ENCODE measurements at places on chromosomes 1 and 21.

DNA sequence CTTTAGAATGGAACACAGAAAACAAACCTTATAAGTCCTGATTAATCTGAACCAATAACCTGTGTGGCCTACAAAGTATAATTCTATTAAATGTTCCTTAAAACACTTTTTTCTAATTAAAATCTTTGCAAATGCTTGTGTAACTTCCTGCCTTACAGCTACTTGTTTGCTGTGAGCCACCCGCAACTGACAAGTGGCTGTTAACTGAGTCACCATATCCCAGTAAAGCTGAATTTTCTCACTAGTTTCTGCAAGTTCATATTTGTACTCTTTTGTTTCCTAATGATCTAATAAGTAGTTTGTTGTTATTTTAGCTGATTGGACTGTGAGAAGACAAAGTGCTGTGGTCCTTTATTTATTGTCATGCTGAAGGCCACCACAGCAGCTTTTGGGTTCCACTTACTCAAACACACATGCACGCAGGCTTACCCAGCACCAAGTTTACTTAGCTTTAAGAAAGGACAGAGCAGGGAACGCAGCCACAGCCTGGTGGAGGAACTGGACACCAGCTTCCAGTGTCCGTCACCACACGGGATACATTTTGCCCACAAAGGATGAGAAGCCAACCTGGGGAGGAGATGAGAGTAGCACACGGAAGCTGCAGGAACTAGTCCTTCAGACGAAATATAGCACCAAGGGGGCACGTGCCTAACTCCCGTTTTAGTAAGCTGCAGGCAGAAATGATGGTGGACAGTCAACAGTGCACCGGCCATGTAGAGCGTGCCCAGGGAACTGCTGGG, 47.8 kb downstream of the LCA5L start:
- DNase-seq = no peak

- no peak for DNase-seq
Measured at GRCh38 chr21:31282095-31282709, 61.9 kb downstream of the TIAM1 start.

DNA sequence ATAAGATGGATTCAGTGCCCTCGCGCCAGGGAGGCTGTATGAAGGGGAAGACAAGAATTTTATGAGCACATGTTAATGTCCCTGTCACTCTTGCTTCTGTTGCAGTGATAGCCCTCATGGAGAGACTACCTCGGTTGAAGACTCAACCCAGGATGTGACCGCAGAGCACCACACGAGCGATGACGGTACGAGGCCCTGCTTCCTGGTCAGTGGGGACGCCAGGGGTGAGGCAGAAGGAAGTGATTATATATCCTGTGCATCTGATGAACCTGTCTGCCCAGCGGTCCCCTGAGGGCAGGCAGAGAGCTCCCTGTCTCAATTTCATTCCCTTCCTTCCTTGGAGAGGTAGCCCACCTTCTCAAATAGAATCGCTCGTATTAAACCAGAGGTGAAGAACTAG, 20.0 kb upstream of the IKBKE start:
- DNase-seq = no peak

GRCh38 chr1:29518183-29518835, 282.0 kb downstream of the PTPRU start:
- no peak for DNase-seq

DNA sequence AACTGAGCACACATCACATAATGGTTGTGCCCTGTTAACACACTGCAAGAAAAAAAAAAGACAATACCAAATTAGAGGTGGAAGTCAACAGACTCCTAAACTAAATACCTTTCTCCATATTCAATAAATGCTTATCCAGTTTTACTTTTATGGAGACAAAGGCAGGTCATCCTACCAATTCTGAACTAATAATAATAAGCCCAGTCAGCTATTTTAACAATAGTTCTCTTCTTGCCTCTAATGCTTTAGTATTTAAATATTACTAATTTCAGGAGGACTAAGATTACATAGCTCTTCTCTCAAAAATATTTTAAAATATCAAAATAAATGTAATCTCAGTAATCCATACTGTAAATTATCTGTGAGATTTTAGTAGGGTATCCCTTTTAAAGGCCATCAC, 10.5 kb downstream of the COPA start:
- DNase-seq = no peak

GRCh38 chr1:96714881-96715280, 6.7 kb upstream of the PTBP2 start:
- DNase-seq = no peak

DNA sequence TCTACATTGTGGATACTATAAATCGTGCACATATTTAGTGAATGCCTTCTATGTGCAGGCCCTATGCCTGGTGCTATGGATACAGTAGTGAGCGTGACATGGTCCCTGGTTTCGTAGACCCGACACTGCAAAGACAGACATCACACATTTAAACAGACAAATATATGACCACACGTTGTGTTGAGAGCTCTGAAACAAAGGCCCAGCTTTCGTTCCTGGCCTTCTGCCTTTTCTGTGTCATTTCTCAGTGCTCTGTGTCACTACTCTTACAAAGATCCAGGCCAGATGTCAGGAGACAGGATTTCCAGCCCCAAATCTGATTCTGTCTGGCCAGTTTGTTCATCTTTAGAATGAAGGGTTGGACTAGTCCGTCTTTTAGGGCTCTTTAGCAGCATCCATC, 19.3 kb upstream of the TRABD2B start:
- DNase-seq = no peak

DNA sequence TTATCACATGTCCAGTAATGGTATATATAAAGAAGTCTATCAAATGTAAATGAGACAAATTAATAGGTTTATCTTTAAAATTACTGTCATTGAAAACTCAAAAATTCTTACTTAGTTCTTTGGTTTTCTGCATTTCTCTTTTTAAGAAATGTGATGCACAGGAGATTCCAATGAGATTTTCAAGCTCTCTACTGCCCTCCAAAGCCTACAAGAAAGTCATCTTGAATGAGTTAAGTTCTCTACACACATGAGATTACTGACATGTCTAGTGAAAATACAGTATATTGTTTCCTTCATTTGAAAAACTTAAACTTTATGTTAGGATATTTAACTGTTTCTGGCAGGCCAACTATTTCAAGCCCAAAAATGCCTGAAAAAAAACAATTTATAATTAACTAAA, 68.8 kb downstream of the ITGB3BP start:
- no peak for DNase-seq

GRCh38 chr1:167454894-167455785, 63.2 kb downstream of the CD247 start:
- peak; percentile 72 for DNase-seq

DNA sequence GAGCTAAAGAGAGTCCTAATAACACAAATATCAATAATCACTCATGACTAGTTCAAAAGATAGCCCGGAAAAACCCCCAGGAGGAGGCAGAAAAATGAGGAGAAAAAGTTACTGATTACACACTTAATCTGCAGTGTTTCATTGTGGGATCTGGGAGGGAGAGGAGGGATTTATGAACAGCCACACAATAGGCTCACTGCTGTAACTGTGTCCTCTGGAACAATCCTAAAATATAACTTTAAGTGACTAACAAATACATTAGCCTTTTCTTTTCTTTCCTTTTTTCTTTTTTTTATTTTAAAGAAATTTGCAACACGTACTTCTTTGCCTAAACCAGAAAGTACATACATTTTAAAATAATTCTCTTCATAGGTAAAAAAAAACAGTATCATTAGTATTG, 106.3 kb upstream of the LBR start:
- no peak for DNase-seq

- DNase-seq = no peak
Measured at GRCh38 chr1:174800876-174801275, 198.9 kb upstream of the CACYBP start.

GRCh38 chr1:166328956-166329355, 162.2 kb upstream of the FAM78B start:
- no peak for DNase-seq

- DNase-seq = no peak
Measured at GRCh38 chr1:66290761-66291530, 243.0 kb upstream of the SGIP1 start.

GRCh38 chr1:215526147-215526845, 40.8 kb upstream of the KCTD3 start:
- DNase-seq = peak; percentile 2

DNA sequence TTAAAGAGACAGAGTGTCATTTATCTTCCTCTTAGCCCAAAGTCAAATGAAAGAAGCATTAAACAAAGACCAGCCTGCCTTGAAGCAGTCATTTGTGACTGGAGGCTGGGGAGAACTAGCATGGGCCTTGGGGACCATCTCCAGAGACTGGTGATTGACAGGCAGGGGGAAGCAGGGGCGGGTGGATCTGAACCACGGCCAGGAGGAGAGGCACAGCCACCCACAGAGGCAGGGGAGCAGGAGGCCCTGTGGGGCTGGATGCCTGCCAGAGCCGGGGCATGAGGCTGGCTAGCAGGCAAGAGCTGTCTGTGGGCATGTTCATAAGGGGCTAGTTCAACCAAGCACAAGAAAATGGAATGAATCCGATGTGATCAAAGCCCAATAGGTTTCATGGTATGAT, 73.9 kb downstream of the PLXNA2 start:
- DNase-seq = no peak

GRCh38 chr21:35724156-35724555, 336.2 kb downstream of the SETD4 start:
- no peak for DNase-seq

DNA sequence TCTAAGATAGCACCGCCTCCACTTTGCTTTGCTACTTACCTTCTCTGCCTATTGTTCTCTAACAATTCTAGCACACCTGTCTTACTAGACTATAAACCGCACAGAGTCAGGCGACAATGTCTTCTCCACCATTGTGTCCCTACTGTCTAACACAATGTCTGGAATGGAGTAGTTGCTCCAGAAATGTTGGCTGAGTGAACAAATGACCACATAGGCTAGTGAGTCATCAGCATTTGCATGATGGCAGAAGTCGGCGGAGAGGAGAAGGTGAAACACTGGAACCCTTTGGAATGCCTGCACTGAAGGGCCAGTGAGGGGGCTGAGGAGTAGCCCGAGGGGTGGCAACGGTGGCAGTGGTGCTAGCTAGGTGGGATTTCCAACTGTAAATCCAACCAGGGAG, 14.0 kb upstream of the PABPC4 start:
- no peak for DNase-seq
